ENCODE measurements at places on chromosomes 7 and 10. TPM values are rescaled to one million over a fixed set of nuclear protein-coding genes. Genes with fewer than 3 reads are reported as not detected.

RNF133 gene
- total RNA-seq: not detected

AGR2 gene
- total RNA-seq: 104 TPM

NPFFR1 gene
- total RNA-seq: not detected

DGKI gene
- 0.23 TPM for total RNA-seq

OR6V1 gene
- total RNA-seq: not detected

CYP2E1 gene
- not detected for total RNA-seq

ACHE gene
- total RNA-seq: 2.8 TPM

HOGA1 gene
- total RNA-seq: 1.7 TPM

PCLO gene
- total RNA-seq: 0.88 TPM

MINDY3 gene
- total RNA-seq: 14.9 TPM

TFEC gene
- not detected for total RNA-seq

IGF2BP3 gene
- total RNA-seq: 22.2 TPM

H2BK1 gene
- total RNA-seq: not detected

SPDYE6 gene
- not detected for total RNA-seq

FEZF1 gene
- not detected for total RNA-seq

NME8 gene
- total RNA-seq: not detected

All from A549 treated with GW870086 at 1 μM for 4 hours (cell line).